Activated CD4-positive, alpha-beta T cell treated with anti-CD3 and anti-CD28 coated beads, Interleukin-2, amount 10 ng/mL, durations not matched to agents 24 days and 14 days (primary cell): ENCODE measurements at places on chromosomes 13 and 19. TPM values are rescaled to one million over a fixed set of nuclear protein-coding genes. Genes with fewer than 3 reads are reported as not detected.

GRCh38 chr13:79658333-79658975, 177.5 kb downstream of the NDFIP2 start:
- no peaks in the 10 kb centered on the region for H3K4me1 ChIP-seq
- H3K27ac ChIP-seq = no peak overlapping the region
- no peak for DNase-seq
- no peak overlapping the region for H3K4me3 ChIP-seq
- H3K36me3 ChIP-seq = no peaks in the 10 kb centered on the region

DNA sequence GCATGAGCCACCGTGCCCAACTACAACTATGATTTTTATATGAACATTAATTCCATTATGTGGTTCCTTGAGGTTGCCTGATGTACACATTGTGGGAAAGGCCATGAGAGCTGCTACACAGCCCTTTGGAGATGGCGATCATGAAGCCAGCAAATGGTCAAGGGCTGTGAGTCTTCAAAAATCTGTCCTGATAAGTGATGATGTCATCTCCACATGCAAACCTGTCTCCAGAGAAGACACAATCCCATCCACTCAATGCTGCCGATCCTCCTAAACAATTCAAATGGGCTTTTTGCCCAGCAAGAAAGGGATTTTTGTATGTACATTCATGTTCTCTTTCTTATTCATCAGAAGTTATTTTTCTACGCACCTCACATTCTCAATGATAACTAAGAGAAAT, 17.6 kb downstream of the SIGLEC7 start:
- H3K27me3 ChIP-seq = peaks cover 16% of the 10 kb centered on the region
- no peaks in the 10 kb centered on the region for H3K36me3 ChIP-seq
- peaks cover 13% of the 10 kb centered on the region for H3K4me1 ChIP-seq
- H3K27ac ChIP-seq = no peak overlapping the region

DNA sequence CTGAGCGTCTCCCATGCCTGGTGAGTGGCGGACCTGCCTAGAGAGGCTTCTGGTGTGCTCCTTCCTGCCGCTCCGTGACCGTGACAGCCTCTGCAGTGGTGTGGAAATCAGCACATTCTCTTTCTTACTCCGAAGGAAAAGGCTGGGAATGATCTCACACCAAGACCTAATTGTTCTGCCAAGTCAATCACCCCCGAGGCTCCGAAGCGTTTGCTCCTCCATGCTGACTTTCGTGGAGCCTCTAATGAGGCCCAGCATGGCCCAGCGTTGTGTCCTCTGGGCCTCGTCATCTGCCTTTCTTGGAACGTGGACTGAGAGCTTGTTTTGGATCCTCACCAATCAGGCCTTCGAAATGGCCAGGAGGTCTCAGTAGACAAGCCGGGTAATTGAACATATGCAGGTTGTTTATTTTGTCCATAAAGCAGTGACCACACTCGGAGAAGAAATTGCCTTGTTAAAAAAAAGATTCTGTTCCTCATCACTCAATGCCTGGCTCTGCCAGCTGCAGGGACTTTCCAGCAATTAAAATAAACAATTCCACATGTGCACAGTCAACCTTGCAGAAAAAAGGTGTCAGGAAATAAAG, 107.1 kb downstream of the UBL3 start:
- H3K36me3 ChIP-seq = no peaks in the 10 kb centered on the region
- H3K27ac ChIP-seq = no peak overlapping the region

- H3K27me3 ChIP-seq = no peaks in the 10 kb centered on the region
- H3K4me3 ChIP-seq = no peak overlapping the region
- H3K36me3 ChIP-seq = peaks cover 5% of the 10 kb centered on the region
- DNase-seq = no peak
These were observed 106.8 kb downstream of the DHRS12 start for GRCh38 chr13:51697181-51697580.

GRCh38 chr19:45782162-45782691, at the start of gene DMPK:
DMPK (minus strand) TSS chr19:45782490; CDS start chr19:45782352, 138 bp downstream.
- H3K27me3 ChIP-seq = peaks cover 29% of the 10 kb centered on the region
- H3K4me3 ChIP-seq = no peak within 1 kb of the TSS
- no peak within 1 kb of the TSS for H3K27ac ChIP-seq
- H3K4me1 ChIP-seq = peaks cover 15% of the 10 kb centered on the region

DNA sequence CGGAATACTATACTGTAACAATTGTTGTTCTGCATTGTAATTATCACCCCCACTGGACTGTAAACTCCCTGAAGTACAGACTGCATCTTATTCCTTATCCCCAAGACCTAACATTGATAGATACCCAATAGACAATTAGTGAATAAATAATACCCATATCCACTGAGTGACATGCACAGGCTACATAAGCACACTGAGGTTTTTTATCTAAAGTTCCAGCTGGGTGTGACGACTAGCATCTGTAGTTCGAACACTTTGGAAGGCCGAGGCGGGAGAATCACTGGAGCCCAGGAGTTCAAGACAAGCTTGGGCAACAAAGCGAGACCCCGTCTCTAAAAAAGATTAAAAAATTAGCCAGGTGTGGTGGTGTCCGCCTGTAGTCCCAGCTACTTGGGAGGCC, 2.5 kb downstream of the KPNA3 start:
- H3K4me3 ChIP-seq = no peak overlapping the region
- H3K4me1 ChIP-seq = peaks cover 37% of the 10 kb centered on the region
- no peak for DNase-seq

DNA sequence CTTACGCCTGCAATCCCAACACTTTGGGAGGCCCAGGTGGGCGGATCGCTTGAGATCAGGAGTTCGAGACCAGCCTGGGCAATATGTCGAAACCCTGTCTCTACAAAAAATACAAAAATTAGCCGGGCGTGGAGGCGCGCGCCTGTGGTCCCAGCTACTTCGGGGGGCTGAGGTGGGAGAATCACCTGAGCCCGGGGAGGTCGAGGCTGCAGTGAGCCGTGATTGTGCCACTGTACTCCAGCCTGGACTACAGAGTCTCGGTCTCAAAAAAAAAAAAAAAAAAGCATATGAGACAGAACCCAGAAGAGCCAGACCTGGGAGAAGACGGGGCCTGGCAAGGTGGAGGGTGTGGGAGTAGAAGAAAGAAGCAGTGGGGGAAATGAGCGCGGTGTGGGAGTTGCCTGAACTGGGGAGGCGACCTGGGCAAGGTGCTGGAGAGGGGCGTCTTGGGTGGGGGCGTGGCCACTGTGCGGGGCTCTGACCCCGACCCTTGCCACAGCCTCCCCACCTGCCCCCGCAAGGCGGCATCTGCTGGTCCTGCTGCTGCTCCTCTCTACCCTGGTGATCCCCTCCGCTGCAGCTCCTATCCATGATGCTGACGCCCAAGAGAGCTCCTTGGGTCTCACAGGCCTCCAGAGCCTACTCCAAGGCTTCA, 533 bp downstream of the DKKL1 start:
- no peak for DNase-seq
- no peaks in the 10 kb centered on the region for H3K36me3 ChIP-seq
- peaks cover 11% of the 10 kb centered on the region for H3K4me1 ChIP-seq
- peaks cover 31% of the 10 kb centered on the region for H3K27me3 ChIP-seq
- H3K4me3 ChIP-seq = no peak overlapping the region

DNA sequence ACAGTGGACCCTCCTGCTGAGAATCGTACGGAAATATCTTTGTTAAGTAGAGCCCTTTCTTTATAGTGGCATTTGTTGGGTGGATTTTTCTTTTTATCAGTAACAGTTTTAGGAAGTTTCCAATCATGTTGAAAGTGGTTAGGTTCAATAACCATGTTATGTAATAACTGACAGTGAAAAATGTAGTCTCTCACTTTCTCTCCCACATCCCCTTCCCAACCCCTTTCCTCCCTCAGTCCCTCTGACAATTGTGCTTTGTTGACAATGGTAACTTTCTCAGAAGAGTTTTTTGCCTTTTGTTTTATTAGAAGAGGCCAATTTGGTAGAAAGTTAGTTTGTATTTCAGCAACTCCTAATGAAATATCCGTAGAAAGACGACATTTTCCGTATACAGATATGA, 77.8 kb upstream of the SLAIN1 start:
- no peaks in the 10 kb centered on the region for H3K36me3 ChIP-seq
- no peak for DNase-seq
- no peak overlapping the region for H3K4me3 ChIP-seq

GRCh38 chr19:2226051-2226839, 9.9 kb downstream of the PLEKHJ1 start:
- H3K27me3 ChIP-seq = no peaks in the 10 kb centered on the region
- no peak for DNase-seq
- peaks cover 41% of the 10 kb centered on the region for H3K36me3 ChIP-seq
- H3K4me3 ChIP-seq = no peak overlapping the region

- H3K4me1 ChIP-seq = no peaks in the 10 kb centered on the region
- no peaks in the 10 kb centered on the region for H3K36me3 ChIP-seq
- no peaks in the 10 kb centered on the region for H3K27me3 ChIP-seq
- no peak overlapping the region for H3K4me3 ChIP-seq
- no peak overlapping the region for H3K27ac ChIP-seq
These were observed 752.3 kb downstream of the PCDH9 start for GRCh38 chr13:66477816-66478215.

CD209 gene
- not detected in 2 replicates for total RNA-seq

RFPL4A gene
- total RNA-seq = not detected in 2 replicates

USE1 gene
- 29.8 and 31.3 TPM in 2 replicates for total RNA-seq

NOTCH3 gene
- not detected in 2 replicates for total RNA-seq

TSHZ3 gene
- 1.3 and 1.6 TPM in 2 replicates for total RNA-seq

CYP2A6 gene
- not detected in 2 replicates for total RNA-seq

ZNF43 gene
- 30.3 and 33.3 TPM in 2 replicates for total RNA-seq
